ENCODE measurements at places on chromosomes 11 and 22.

- no peak for DNase-seq
Observed at GRCh38 chr22:28379951-28380350, 299.7 kb downstream of the TTC28 start.

- DNase-seq: no peak
Observed at GRCh38 chr11:68251765-68252164, 20.0 kb downstream of the C11orf24 start.

- DNase-seq: peak; percentile 77
Observed at GRCh38 chr11:117226388-117227385, 5.2 kb downstream of the PCSK7 start.

- DNase-seq: no peak
Observed at GRCh38 chr11:99505316-99505715, 484.6 kb downstream of the CNTN5 start.

GRCh38 chr11:120527111-120527761, 15.7 kb downstream of the GRIK4 start:
- no peak for DNase-seq

DNA sequence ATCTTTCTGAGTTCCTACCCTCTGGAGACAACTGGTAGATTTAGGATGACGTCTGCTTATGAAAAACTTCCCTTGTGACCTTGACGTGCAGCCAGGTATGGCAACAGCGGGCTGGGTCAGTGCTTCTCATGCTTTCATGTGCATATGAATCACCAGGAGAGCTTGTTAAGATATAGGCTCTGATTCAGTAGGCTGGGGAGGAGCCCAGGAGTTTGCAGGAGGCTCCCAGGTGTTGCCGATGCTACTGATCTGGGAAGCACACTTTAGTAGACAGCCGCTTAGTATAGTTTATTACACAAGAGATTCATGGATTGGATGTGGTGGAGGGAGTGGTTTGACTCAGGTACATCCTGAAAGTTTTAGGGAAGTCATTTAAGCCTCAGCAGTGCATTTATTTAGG, 23.8 kb downstream of the DIXDC1 start:
- no peak for DNase-seq

Data from bone marrow (tissue), 2 donors.